ENCODE measurements at places on chromosomes 4 and X. TPM values are rescaled to one million over a fixed set of nuclear protein-coding genes. Genes with fewer than 3 reads are reported as not detected.

- no peak for DNase-seq
- no peak overlapping the region for H3K4me3 ChIP-seq
- no peak overlapping the region for H3K27ac ChIP-seq
- no peaks in the 10 kb centered on the region for H3K36me3 ChIP-seq
These were observed 36.7 kb downstream of the SMPX start for GRCh38 chrX:21721195-21721594.

Gene PLS3
- 1.6 TPM for total RNA-seq

DNA sequence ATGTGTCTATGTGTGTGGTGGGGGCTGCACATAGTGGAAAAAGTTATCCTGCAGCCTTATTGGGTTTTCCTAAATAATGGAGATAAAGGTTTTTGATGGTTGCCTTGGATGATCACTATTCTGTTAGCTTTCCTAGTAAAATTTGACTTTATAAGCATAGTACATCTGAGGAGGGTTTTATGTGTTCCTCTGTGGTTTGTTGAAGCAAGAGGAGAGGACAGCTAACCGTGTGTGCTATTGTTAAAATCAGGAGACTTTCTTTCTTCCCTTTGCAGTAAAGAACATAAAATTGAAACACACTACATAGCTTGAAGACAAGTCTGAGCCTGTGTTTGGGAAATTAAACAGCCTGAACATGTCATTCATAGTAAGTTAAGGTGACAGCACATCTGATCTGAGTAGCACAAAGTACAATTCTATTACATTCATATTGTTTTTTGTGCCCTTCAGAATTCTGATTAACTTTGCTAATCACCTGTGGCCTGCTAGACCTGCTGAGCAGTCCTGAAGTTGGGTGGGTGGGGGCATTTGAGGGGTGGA lies 36.8 kb downstream of the C4orf51 start:
- no peak for DNase-seq
- peaks cover 21% of the 10 kb centered on the region for H3K27me3 ChIP-seq
- H3K4me1 ChIP-seq, result peaks cover 12% of the 10 kb centered on the region
- H3K36me3 ChIP-seq, result no peaks in the 10 kb centered on the region
- no peak overlapping the region for H3K27ac ChIP-seq
- H3K4me3 ChIP-seq, result no peak overlapping the region

DNA sequence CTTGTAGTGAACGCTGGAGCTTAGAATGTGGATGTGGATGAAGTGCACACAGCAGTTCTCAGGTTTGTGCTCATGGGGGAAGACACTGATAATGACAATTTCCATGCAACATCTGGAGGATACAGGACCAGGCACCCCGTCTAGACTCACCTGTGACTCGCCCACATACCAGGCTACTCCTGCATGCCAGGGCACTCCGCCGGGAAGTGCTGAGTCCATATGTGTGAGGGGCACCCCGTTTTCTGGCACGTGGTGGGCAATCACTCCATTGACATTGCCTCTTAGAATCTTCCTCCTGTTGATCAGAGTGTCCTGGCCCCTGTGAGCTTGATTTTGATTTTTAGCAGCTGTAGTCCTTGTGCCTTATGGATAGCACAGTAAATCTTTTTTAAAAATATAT lies 90.9 kb upstream of the LRPAP1 start:
- H3K4me3 ChIP-seq, result no peak overlapping the region
- no peaks in the 10 kb centered on the region for H3K36me3 ChIP-seq
- DNase-seq, result no peak
- no peak overlapping the region for H3K27ac ChIP-seq
- peaks cover 39% of the 10 kb centered on the region for H3K27me3 ChIP-seq

- H3K4me1 ChIP-seq, result peaks cover 4% of the 10 kb centered on the region
- no peak for DNase-seq
- H3K36me3 ChIP-seq, result no peaks in the 10 kb centered on the region
These were observed 26.4 kb downstream of the XK start for GRCh38 chrX:37711991-37712390.

Gene KLHL34
- 0.62 TPM for total RNA-seq

Gene RS1
- not detected for total RNA-seq

DNA sequence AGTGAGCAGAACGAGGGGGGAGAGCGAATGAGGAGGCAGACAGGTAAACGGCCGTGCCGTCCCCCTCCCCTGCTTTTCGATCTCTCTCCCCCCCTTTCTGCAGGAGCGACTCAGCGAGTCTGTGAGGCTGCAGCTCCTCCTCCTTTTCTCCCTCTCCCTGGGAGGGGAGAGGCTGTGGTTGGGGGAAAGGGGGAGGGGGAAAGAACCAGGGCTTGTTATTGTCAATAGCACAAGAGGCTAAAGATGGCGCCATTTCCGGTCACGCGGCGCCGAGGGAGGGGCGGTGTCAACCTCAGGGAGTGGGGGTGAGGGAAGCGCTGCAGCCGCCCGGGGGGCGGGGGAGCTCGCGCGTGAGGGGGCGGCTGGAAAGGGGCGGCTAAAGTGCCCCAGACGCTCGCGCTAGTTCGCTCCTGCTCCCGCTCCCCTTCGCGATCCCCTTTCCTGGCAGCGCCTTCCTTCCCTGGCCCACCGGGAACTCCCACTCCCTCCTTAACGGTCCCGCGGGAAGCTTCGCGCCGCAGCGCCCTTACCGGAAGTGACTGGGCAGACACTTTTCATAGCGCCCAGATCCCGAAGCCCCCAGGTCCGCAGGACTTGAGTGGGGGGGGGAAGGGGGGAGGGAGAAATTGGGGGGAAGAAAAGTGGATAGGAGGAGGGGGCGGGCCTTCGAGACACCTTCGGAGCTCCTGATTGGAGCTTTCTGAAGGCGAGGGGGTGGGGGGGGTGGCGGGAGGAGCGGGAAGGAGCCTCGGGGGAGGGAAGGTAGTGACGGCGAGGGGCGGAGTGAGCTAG lies at the start of gene CUL4B:
Gene CUL4B, minus strand, starts transcription at position 121 of the 792 bp plus-strand sequence. CDS start 324 bp downstream, outside the sequence.
- peaks cover 16% of the 10 kb centered on the region for H3K4me1 ChIP-seq
- peak; percentile 88 for DNase-seq
- H3K27ac ChIP-seq, result peak within 1 kb of the TSS; percentile 96
- no peaks in the 10 kb centered on the region for H3K27me3 ChIP-seq
- H3K36me3 ChIP-seq, result peaks cover 6% of the 10 kb centered on the region
- peak within 1 kb of the TSS; percentile 99 for H3K4me3 ChIP-seq

- DNase-seq, result no peak
- peaks cover 3% of the 10 kb centered on the region for H3K36me3 ChIP-seq
- no peak overlapping the region for H3K4me3 ChIP-seq
- peaks cover 17% of the 10 kb centered on the region for H3K4me1 ChIP-seq
- H3K27me3 ChIP-seq, result peaks cover 55% of the 10 kb centered on the region
- H3K27ac ChIP-seq, result no peak overlapping the region
These were observed 84.7 kb downstream of the HPRT1 start for GRCh38 chrX:134544513-134545151.

DNA sequence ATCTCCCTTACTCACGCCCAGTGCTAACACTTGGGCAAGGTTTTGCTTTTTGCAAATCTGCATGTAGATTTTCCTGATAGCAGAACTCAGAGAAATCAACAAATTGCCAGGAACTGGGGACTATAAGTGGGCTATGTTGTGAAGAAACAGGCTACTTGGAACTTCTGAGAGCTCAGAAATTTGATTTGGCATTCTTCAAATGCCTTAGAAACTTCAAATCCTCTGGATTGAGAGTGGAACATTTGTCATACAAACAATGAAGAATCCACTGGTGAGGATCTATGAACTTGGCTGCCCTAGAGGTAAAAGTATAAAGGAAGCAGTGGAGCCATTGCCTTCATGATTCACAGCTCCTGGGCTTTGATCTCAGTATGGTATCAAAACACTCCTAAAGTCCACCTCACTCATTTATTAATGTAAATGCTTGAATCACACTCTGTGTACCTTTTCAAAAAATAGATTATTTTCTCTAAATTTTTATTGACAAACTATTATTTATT lies 126.0 kb downstream of the GLRA3 start:
- no peak overlapping the region for H3K4me3 ChIP-seq
- peaks cover 3% of the 10 kb centered on the region for H3K27me3 ChIP-seq
- no peak for DNase-seq
- no peaks in the 10 kb centered on the region for H3K36me3 ChIP-seq
- peaks cover 2% of the 10 kb centered on the region for H3K4me1 ChIP-seq

- H3K36me3 ChIP-seq, result no peaks in the 10 kb centered on the region
- peaks cover 2% of the 10 kb centered on the region for H3K4me1 ChIP-seq
- no peak overlapping the region for H3K4me3 ChIP-seq
- no peaks in the 10 kb centered on the region for H3K27me3 ChIP-seq
- H3K27ac ChIP-seq, result no peak overlapping the region
- DNase-seq, result no peak
These were observed 66.0 kb downstream of the PGRMC2 start for GRCh38 chr4:128221586-128221985.

- peaks cover 11% of the 10 kb centered on the region for H3K36me3 ChIP-seq
- H3K27me3 ChIP-seq, result no peaks in the 10 kb centered on the region
- DNase-seq, result no peak
- H3K4me1 ChIP-seq, result peaks cover 18% of the 10 kb centered on the region
These were observed 24.8 kb downstream of the SLC2A9 start for GRCh38 chr4:9996319-9997110.

DNA sequence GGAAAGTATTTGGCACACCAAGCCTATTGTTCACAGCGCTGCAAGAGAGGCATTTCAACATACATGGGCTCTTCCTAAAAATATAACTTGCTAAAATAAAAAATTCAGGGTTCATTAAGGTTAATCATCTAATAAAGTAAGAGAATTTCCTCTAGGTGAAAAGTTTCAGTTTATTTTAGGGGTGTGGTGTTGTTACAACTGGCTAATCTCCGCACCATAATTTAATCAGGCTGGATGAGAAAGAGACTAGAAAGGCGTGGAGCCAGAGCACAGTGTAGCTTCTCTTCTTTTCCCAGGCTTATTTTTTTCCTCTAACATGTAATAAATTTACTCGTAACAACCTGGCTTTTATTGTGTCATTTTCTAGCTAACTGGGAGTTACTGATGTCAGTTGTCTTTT lies 47.9 kb downstream of the FHL1 start:
- H3K27me3 ChIP-seq, result no peaks in the 10 kb centered on the region
- peaks cover 23% of the 10 kb centered on the region for H3K4me1 ChIP-seq
- no peak overlapping the region for H3K27ac ChIP-seq
- peaks cover 10% of the 10 kb centered on the region for H3K36me3 ChIP-seq
- DNase-seq, result no peak

GRCh38 chr4:141220271-141220670 lies 424 bp upstream of the ZNF330 start:
- peak overlapping the region; percentile 66 for H3K27ac ChIP-seq
- DNase-seq, result no peak
- peaks cover 18% of the 10 kb centered on the region for H3K36me3 ChIP-seq

GRCh38 chr4:76588274-76588673 lies 153.2 kb downstream of the SHROOM3 start:
- no peak overlapping the region for H3K27ac ChIP-seq
- no peak overlapping the region for H3K4me3 ChIP-seq
- no peaks in the 10 kb centered on the region for H3K36me3 ChIP-seq
- no peak for DNase-seq
- peaks cover 11% of the 10 kb centered on the region for H3K4me1 ChIP-seq

DNA sequence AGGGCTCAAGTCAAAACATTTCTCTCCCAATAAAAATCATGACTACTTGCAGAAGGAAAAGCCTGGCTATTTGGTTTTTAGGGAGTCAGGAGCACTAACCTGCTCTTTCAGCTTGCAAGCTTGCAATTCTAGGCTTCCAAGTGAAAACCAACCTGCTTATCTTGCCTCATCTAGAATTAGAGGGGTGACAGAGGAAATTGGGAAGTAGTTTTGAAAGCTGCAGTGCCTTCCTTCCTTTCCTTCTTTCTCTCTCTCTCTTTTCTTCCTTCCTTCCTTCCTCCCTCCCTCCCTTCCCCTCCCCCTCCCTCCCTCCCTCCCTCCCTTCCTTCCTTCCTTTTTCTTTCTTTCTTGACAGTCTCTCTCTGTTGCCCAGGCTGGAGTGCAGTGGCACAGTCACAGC lies 417.5 kb downstream of the KCNIP4 start:
- no peaks in the 10 kb centered on the region for H3K4me1 ChIP-seq
- peaks cover 4% of the 10 kb centered on the region for H3K27me3 ChIP-seq
- no peak overlapping the region for H3K4me3 ChIP-seq
- no peak for DNase-seq

DNA sequence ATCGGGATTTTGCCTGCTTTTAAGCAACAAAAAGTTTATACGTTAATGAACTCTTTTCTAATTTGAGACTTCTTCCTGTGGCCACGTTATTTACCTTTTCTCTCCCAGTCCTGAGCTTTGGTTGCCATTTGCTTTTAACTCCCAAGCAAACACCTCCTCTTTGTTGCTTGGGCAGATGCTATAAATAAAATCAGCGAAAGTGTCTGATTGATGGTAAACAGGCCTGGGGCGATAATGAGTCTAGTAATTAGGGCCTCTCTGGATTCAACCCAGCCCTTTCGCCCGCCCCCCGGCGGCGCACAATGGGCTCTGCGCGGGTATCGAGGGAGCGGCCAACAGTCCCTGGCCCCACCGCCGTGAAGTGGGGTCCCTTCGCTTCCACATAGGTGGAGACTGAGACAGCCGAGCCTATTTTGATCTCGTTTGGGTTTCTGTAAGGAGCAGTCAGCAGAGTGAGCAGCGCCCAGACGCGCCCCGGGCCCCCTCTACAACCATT lies 790 bp downstream of the CLGN start:
- H3K36me3 ChIP-seq, result no peaks in the 10 kb centered on the region
- H3K4me1 ChIP-seq, result peaks cover 3% of the 10 kb centered on the region
- no peak overlapping the region for H3K27ac ChIP-seq
- H3K27me3 ChIP-seq, result peaks cover 57% of the 10 kb centered on the region

Gene CTAG2
- 39.6 TPM for total RNA-seq

- no peak overlapping the region for H3K27ac ChIP-seq
- DNase-seq, result no peak
- H3K4me1 ChIP-seq, result no peaks in the 10 kb centered on the region
- H3K36me3 ChIP-seq, result no peaks in the 10 kb centered on the region
These were observed 122.1 kb upstream of the GNPDA2 start for GRCh38 chr4:44848466-44848865.

Gene CLDN34
- total RNA-seq, result not detected

GRCh38 chrX:53089224-53089842 lies 4.6 kb upstream of the KANTR start:
- H3K27me3 ChIP-seq, result no peaks in the 10 kb centered on the region
- H3K4me1 ChIP-seq, result peaks cover 44% of the 10 kb centered on the region
- no peak for DNase-seq
- peaks cover 27% of the 10 kb centered on the region for H3K36me3 ChIP-seq

GRCh38 chrX:150772150-150772970 lies 79.2 kb downstream of the MTMR1 start:
- H3K27ac ChIP-seq, result no peak overlapping the region
- H3K4me3 ChIP-seq, result no peak overlapping the region
- no peaks in the 10 kb centered on the region for H3K27me3 ChIP-seq
- peaks cover 4% of the 10 kb centered on the region for H3K36me3 ChIP-seq

Gene NCAPG
- 69.0 TPM for total RNA-seq

- H3K27ac ChIP-seq, result no peak overlapping the region
- H3K27me3 ChIP-seq, result peaks cover 15% of the 10 kb centered on the region
- no peaks in the 10 kb centered on the region for H3K36me3 ChIP-seq
- no peak overlapping the region for H3K4me3 ChIP-seq
These were observed 175.8 kb downstream of the GC start for GRCh38 chr4:71607780-71608677.

DNA sequence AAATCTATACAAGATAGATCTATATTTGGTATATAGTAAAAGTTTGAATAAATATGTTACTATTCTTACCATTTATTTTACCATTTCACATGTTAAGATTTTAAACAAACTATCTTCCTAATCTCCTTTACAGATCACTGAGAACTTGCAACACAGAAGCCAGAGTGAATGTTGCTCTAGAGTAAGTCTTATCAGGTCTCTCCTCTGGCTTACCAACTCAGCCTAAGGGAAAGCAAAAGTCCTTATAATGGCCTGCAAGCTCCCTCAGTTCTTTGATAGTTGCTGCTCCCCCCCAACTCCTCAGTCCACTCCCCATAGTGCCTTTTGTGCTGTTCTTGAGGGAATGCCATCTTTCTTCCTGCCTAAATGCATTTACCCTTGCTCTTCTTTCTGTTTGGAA lies 25.7 kb upstream of the SLC7A11 start:
- H3K27ac ChIP-seq, result no peak overlapping the region
- H3K4me3 ChIP-seq, result no peak overlapping the region
- peaks cover 5% of the 10 kb centered on the region for H3K27me3 ChIP-seq
- DNase-seq, result no peak
- H3K36me3 ChIP-seq, result no peaks in the 10 kb centered on the region
- no peaks in the 10 kb centered on the region for H3K4me1 ChIP-seq
